NCI-H187 treated with DMSO at 0.1 percent for 48 hours (cell line): ENCODE measurements at places on chromosomes 5 and 9.

- DNase-seq: no peak
Measured at GRCh38 chr5:91521334-91521733, 138.2 kb upstream of the ARRDC3 start.

- no peak for DNase-seq
Measured at GRCh38 chr5:137061382-137061781, 437.7 kb downstream of the SPOCK1 start.

DNA sequence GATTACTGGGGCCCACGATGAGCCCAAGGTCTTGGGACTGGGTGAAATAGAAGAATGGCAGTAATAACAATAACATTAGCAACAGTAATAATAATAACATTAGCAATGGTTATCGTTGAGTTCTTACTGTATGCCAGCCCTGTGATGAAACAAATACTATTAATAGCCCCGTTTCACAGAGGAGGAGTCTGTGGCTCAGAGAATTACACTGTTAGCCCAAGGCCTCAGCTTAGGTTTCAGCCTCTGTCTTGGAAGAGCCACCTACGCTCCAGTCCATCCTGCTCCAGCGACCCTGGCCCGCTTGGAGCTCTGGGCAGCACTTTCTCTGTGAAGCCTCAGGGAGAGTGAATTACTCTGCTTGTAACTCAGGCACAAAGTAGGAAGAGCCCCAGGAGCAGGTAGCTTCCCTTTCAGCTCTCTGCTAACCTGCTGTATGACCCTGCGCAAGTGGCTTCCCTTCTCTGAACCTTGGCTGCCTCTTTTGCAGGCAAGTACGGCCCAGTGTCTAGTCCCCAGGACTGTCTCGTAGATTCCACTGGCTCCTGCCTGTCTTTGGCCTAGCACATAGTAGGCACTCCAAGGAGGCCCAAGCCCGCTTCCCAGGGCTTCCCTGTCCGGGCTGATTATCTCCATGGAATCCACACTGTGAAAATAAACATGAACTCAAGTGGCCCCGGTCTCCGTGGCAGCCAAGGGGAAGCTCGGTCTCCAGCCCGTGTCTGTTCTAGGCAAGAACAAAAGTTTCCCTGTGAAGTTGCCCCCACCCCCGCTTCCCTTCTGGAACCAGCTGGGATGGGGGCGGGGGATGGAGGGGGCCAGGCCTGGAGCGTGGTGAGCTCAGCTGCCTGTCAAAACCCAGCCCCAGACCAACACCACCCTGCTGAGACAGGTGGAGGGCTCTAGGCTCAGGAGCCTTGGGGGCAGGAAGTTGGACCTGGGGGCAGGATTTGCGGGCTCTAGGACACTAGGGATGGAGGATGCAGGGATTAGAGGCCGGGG is 26.2 kb upstream of the LMX1B start:
- DNase-seq: no peak

DNA sequence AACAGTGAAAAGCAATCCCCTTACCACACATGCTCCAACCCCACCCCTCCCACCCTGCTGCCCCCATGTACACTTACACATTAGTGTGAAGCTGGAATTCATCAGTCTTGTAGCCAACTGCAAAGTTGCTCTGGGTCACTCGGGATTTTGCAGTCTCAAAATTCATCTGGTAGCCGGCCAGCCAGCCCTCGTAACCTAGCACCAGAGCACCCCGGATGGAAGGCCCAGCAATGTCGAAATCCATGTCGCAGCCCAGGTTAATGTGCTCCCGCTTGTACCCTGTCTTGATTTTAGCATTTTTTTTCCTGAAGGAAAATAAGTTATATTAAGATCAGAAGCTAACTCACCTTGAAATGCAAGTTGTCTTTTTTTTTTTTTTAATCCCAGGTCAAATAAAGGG is 12.2 kb upstream of the C5orf15 start:
- no peak for DNase-seq

DNA sequence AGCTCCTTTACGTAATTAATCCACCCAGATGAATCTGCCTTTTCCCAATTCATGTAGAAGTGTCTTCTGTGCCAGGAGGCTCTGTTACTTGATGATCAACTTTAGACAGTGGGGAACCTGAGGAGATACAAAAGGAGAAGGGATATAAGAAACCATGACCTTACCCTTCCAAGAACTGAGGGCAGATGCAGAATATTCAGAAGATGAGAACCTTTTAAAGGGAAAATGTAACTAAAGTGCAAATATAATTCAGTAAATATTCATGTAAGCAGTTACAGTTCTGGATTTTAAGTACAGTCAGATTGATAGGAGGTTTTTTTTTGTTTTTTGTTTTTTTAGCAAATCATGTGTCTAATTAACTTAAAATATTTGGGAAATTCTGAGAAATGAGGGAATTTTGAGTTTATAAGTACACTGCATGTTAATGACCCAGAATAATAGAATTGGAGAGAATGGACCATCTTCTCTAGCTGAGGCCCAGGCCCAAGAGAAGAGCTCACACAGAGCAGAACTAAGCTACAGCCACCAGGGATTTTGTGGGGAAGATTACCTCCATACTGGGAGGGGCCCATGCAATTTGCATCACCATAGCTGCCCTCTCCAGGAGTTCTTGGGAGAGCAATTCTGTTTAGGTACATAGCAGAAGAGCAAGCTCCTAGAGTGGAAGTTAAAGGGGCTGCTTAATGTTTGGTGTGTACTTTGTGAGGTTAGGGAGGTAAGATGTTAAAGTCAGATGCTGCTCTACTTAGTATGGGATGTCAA is 61.5 kb downstream of the SV2C start:
- DNase-seq: no peak

- no peak for DNase-seq
Measured at GRCh38 chr9:73080110-73080694, 71.5 kb upstream of the ANXA1 start.

- no peak for DNase-seq
Measured at GRCh38 chr9:129434187-129434586, 186.7 kb downstream of the C9orf50 start.

DNA sequence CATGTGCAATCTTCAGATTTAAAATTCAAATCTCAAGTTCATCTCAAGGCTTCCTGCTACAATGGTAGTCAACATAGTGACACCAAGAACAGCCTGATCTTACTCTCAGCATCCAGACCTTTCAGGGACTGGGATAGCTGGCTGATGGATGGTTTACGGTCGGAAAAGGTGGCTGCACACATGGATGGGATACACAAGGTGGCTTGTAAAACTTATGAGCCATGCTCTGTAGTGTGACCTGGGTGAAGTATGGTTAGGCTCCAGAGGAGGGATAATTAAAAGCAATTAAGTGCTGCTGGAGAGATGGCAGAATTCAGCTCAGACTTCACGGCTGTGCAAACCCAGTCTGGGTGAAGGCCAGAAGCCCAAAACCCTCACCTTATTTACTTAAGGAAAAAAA is 379.5 kb downstream of the NFIB start:
- DNase-seq: no peak

GRCh38 chr9:137028263-137029057 is 423 bp upstream of the ABCA2 start:
- DNase-seq: no peak

DNA sequence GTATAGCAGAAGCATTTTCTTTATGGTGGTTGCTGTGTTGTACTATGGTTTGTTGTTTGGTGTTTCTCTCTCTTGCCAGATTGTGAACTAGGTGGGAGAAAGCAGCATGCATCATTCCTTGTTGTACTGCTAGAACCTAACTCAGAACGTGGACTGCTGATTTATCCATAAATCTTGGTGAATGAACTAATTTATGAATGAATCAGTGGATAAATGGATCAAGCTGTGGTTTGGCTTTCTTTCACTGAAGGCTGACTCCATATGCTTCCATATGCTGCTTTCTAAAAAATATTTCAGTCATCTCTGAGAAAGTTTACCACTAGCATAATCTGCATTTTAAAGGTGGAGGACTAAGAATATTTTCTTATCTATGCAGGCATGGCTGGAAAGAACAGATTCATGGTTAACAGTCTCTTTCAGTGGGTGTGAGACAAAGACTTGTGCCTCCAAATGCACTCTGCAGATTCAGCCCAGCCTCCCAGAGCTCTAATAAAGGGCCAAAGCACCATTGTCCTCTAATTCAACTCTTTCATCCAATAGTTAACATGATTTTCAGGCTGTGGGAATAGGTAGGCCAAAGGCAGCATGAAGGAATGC is 237.7 kb downstream of the SH3GL2 start:
- DNase-seq: no peak

DNA sequence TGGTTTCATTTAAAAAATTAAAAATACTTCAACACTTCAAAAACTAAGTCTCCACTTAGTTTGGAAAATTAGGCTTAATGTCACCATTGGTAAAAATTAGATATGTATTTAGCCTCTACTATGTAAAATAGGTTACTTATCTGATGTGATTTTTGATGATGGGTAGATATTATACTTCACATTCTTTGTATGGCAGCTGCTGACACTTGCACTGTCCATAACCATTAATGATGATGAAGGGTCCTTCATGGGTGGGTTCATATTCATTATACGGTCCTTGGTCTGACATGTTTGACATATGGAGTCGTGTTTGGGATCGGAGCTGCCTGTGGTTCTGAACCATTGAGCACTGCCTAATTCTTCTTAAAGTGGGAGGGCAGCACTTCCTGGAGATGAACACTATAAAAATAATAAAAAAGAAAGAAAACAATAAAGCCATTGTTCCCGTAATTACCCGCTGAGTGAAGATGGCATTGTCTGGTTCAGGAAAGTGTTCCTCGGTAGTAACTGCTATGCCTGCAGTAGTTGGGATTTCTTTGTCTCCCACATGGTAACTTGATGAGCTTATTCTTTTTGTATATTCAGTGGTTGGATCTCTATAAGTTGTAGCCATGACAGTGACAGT is 2.2 kb downstream of the LRRTM2 start:
- DNase-seq: no peak

DNA sequence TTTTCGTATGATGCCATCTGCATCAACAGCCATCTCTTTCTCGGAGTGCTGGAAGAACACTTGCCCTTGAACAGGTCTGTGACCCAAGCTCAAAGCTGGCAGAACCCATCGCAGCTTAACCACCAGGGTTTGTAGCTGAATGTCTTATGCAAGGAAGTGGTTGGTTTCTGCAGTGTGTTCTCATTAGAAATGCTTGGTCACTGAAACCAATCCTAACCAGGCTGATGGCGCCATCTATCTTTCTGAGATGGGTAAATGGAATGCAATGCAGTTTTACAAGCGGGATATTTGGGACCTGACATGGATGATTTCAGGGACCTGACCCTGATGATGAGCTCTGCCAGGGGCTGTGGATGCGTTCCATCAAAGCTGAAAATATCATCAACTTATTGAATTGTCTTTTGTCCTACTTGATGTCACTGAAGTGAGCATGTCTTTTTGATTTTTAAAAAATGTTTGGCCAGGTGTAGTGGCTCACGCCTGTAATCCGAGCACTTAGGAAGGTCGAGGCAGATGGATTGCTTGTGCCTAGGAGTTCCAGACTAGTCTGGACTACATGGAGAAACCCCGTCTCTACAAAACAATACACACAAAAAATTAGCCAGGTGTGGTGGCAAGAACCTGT is 28.7 kb downstream of the DMRT3 start:
- DNase-seq: no peak

DNA sequence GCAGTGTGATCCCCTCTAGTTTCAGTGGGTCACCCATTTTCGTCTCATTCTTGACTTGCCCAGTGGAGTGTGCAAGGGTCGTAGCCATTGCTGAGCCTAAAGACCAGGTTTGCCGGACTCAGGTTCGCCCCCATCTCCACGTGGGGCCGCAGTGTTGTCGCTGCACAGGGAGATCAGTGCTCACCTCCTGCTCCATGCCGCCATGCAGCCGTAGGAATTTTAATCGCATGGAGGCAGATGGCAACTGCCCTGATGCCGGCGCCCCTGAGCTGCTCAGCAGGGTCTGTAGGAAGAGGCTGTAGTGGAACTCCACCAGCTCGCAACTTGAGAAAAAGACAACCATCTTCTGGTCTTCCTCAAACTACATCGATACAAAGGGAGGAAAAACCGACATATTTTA is 24.1 kb downstream of the DDX31 start:
- no peak for DNase-seq

- DNase-seq: no peak
Measured at GRCh38 chr5:140882591-140882899, 621 bp downstream of the PCDHA13 start.

DNA sequence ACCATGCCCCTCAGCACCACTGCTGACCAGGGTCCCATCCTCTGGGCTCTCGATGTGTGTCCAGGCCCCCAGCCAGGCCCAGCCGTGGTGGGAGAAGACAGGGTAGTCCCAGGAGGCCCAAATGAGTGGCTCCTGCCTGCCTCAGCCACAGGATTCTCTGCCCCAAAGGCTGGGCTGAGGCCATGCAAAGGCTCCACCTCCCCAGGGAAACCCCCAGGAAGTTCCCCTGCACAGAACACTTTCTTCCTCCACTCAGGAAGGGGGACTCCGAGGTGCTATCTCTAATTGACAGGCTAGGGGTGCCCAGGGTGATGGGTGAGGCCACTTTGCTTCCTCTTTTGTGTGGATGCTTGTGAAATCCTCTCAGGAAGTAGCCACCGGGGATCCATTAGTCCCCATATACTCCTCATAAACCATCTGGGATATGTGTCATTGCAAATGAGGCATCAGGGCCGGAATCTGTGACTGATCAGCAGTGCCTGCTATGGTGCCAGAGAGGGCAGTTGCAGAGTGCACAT is 23.1 kb upstream of the TDRD7 start:
- DNase-seq: no peak

DNA sequence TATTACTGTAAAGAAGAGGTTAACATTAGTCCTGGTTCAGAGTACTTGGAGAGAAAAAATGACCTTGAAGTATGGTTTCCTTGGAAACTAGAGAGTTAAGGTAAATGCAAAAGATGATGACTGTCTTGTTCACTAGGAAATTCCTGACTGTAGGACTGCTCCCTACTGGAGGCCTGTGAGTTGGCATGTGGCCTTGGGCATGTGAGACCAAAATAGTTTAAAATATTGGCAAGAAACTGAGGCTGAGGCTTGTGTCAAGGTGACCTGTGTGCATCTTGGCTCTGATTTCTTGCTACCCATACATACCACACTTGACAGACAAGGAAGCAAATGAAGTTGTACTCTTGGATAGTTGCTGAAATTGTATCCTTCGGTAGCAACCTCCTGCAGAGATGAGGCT is 96.5 kb downstream of the TARS1 start:
- DNase-seq: no peak

DNA sequence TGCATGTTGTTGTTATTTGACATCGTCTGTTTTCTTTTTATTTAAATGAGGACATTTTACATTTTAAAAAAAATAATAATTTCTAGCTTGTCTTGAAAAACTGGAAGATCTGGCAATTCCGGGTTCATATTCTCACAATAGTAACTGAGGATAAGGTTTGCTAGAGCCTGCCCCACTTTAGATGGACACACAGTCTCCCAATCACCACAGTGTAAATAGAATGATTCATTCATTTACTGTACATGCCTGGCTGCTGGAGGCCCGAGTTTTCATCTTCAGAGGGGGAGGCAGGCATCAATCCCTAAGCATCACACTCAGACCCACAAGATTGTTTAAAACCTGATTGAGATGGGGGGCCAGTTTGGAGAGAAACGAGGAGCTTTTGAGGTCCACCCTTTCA is 2039.7 kb upstream of the WWC1 start:
- DNase-seq: no peak
